ENCODE measurements at places on chromosomes 11 and 22.

- no peak for DNase-seq
Measured at GRCh38 chr11:100515087-100515486, 172.0 kb upstream of the ARHGAP42 start.

GRCh38 chr22:44621401-44622146 is 80.4 kb upstream of the PRR5 start:
- DNase-seq = no peak

DNA sequence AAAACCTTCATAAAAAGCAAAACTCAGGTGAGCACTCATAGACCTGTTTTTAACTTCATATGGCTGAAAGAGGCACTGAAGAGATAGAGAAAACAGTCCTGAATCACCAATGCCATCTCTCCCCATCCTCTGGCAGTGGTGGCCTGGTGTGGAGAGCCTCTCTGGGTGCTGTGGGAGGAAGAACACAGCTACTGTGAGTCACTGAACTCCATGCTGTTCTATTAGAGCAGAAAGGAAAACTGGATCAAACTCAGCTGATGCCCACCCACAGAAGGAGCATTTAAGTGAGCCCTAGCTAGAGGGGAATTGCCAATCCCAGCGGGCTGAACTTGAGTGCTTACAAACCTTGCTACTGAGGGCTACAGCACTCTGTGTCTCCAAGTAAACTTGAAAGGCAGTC is 115.3 kb upstream of the SESN3 start:
- no peak for DNase-seq

GRCh38 chr11:133163463-133164419 is 368.6 kb downstream of the OPCML start:
- peak; percentile 85 for DNase-seq

DNA sequence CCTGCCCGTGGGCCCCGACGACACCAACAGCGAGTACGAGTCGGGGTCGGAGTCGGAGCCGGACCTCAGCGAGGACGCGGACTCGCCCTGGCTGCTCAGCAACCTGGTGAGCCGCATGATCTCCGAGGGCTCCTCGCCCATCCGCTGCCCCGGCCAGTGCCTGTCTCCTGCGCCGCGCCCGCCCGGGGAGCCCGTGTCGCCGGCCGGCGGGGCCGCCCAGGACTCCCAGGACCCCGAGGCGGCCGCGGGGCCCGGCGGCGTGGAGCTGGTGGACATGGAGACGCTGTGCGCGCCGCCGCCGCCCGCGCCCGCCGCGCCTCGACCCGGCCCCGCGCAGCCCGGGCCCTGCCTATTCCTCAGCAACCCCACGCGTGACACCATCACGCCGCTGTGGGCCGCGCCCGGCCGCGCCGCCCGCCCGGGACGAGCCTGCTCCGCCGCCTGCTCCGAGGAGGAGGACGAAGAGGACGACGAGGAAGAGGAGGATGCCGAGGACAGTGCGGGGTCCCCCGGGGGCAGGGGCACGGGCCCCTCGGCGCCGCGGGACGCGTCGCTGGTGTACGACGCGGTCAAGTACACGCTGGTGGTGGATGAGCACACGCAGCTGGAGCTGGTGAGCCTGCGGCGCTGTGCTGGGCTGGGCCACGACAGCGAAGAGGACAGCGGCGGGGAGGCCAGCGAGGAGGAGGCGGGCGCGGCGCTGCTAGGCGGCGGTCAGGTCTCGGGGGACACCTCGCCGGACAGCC is 3.8 kb downstream of the MAPK8IP2 start:
- no peak for DNase-seq

DNA sequence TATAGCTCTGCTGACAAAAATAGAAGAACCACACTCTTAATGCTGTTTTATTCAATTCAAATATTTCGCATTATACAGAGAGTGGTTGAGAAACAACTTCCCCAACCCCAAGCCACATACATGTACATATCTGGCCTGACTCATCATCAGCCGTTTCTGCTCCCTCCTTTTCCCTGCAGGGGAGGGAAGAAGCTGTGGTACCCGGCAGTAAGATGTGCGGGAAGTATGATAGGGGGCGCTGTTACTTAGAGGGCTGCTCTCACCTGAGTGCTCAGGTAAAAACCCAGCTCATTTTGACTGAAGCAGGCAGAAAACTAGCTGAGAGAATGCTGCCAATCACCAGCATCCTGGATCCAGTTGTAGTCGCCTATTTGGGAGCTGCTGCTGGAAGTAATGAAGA is 85.5 kb downstream of the NELL1 start:
- DNase-seq = no peak

- no peak for DNase-seq
Measured at GRCh38 chr11:14898355-14898754, 6.3 kb upstream of the CYP2R1 start.

DNA sequence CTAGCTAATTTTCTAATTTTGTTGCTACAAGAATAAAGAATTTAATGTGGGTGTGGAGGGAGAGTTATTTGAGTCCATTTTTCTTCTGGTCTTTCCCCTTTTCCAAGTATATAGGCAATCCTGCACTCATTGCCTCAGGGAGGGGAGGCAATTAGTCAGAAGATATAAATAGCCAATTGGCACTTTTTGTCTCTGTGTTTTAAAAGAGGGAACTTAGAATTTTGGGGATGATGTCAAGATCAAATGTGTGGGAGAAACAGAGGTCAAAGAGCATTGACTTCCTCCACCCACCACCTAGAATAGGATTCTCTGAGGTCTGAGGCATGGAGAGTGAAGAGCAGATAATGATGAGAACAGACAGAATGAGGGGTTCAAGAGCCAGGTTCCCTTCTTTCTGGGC is 120.3 kb upstream of the ZC3H12C start:
- no peak for DNase-seq

GRCh38 chr11:119218141-119218878 is 12.2 kb downstream of the CBL start:
- no peak for DNase-seq

DNA sequence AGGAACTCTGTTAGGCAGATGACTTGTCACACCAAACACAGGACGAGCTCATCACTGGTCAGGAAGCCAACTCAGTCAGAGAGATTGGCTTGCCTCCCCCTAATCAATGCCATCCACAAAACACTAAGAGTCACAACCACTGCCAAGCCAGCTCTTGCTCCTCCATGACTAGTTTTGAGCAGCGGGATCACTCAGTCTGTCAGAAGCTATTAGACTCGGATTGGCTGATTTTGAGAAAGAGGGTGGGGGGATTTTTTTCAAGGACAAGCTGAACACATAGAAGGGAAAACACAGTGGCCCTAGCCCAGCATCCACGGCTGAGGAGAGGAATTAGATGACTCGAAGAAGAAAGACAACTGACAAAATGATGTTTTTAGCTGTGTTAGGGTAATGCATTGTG is 55.9 kb downstream of the SEZ6L start:
- peak; percentile 81 for DNase-seq

DNA sequence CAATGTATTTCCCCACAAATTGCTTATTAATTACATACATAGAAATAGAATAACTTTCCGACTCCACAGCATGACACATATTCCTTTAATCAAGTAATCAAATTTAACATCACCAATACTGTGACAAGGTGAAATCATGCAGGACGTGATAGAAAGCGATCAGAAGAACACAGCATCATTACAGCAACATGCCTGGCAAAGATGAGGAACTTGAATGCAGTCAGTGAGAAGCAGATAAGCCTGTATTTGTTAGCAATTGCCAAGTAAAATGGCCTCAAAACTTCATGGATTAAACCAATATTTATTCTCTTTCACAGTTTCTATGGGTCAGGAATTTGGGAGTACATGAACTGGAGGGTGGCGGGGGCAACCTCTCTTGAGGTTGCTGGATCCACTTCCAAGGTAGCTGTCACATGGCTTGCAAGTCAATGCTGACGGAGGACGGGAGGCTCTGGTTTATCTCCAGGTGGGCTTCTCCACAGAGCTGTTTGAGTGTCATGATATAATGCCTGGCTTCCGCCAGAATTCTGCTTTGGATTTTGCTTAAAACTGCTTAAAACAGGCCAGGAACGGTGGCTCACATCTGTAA is 12.0 kb upstream of the TEAD1 start:
- DNase-seq = no peak

GRCh38 chr11:127017482-127017881 is 16.9 kb upstream of the KIRREL3 start:
- peak; percentile 69 for DNase-seq

DNA sequence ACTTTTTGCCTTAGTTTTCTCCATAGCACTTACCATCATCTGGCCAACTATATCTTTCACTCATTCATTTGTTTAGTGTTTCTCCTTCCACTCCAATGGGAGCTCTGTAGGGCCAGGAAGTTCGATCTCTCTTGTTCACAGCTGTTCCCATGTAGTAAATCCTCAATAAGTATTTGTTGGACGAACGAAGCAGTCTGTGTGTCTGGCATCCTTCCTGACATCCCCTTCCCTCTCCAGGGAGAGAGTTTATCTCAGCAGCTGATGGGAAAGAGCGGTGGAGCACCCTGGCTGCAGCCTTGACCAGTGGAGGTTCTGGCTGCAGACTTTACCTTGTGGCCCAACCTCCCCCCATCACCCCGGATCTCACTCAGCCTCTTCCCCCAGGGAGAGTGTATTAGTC is 141.7 kb downstream of the CHST1 start:
- DNase-seq = no peak

GRCh38 chr22:21718499-21718898 is 17.1 kb downstream of the YPEL1 start:
- DNase-seq = no peak

- DNase-seq = no peak
Measured at GRCh38 chr11:67397536-67397935, 4.1 kb downstream of the PPP1CA start.

GRCh38 chr11:73862986-73863385 is 13.7 kb downstream of the COA4 start:
- DNase-seq = no peak

DNA sequence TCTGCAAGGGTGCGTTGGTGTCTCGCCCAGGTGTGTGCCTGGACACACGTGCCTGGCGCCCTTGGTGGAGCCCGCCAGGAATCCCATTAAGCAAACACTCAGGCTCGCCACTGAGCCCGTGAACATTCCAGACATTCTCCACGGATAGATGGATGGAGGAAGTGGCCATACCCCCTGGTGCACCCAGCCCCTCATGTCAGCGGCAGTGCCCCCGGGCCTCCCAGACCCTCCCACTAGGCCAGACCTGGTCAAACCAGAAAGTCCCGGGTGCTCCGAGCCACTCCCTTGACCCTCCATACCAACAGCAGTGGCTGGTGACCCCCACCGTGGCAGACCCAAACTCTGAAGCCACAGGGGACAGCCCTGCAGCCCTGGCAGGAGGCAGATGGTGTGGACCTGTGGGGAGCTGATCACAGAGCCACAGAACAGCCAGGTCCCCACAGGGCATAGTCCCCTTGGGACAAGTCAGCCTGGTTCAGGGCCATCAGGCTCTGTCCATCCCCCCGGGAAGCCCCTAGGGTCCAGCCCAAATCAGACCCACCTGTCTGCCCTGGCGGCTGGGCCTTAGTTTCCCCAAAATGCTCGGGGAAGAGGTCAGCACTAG is 1.9 kb downstream of the EPS8L2 start:
- no peak for DNase-seq

DNA sequence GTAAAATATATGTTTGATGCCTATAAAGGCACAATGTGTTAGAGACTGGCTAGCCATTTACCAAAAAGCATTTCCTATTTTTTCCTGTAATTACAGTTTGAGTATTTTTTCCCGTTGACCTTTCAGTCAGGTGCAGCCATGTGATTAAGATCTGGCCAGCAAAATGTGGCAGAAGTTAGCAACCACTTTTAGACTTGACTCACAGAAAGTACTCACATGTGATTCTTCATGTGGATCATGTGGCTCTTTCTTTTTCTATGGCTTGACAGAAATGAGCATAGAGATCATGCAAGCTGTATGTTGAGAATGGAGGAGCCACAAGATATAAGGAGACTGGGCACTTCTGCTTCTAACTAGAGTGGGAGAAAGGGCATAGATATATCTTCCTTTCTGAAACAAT is 27.3 kb upstream of the RAB38 start:
- no peak for DNase-seq

GRCh38 chr11:94653561-94653960 is 86.4 kb downstream of the PIWIL4 start:
- no peak for DNase-seq

- DNase-seq = no peak
Measured at GRCh38 chr11:75480185-75481175, 45.3 kb downstream of the GDPD5 start.

DNA sequence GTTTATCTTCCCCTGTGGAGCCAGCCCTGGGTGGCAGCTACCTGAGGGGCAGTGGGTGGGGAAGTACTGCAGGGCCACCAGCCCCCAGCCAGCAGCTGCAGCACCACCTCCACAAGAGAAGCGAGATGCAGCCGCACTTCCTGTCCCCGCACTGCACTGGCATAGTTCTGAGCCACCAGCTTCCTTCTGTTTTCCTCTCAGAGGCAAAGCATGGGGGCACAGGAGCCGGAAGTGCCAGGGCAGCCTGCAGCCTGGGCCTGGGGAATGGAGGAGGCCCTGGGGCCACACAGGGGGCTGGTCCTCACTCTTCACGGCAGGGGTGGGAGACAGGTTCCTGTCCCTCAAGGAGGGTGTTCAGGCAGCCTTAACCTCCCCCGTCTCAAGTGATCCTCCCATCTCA is 11.9 kb upstream of the SH3BP1 start:
- no peak for DNase-seq

GRCh38 chr11:1450949-1451710 is 35.4 kb downstream of the MOB2 start:
- DNase-seq = no peak

- no peak for DNase-seq
Measured at GRCh38 chr11:36015799-36016198, 71.9 kb downstream of the LDLRAD3 start.

DNA sequence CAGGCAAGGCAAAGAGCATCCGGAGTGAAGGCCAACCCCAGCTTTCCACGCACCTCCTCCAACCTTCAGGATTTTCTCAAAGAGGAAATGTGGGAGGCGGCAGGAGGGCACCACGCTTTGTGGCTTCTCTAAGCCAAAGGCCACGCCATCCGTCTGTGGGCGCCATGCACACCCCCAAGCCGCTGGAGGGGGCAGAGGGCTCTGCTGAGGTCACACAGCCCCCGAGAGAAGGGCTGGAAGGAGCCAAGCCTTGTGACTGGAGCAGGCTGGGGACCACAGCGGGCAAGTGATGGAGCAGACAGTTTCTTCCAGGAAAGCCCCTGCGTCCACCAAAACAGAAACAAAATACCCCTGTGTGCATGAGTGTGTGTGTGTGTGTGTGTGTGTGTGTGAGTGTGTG is 527.4 kb downstream of the BRD1 start:
- no peak for DNase-seq

DNA sequence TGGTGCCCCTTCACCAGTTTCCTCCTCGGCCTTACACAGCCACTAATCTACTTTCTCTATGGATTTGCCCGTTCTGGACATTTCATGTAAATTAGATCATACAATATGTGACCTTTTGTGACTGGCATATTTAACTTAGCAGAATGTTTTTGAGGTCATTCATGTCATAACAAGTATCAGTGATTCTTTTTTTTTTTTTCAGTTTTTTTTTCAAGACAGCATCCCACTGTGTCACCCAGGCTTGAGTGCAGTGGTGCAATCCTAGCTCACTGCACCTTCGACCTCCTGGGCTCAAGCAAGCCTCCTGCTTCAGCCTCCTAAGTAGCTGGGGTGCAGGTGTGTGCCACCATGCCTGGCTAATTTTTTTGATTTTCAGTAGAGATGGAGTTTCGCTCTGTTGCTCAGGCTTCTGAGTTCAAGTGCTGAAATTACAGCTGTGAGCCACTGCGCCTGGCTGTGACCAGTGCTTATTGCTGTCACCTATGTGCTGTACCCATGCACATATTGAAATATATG is 22.7 kb downstream of the KIAA1671 start:
- no peak for DNase-seq

GRCh38 chr11:106021967-106022794 is at the start of gene MSANTD4:
Gene MSANTD4, minus strand, starts transcription at chr11:106022240. Its CDS starts 11,323 bp downstream, at chr11:106010917.
- DNase-seq = peak; percentile 100

All from eye (tissue), 1 donor.